ENCODE measurements at places on chromosomes 2 and 18.

GRCh38 chr2:32798829-32799228 lies 147.9 kb upstream of the LTBP1 start:
- no peak for DNase-seq

- no peak for DNase-seq
These were observed 115.8 kb upstream of the NOSTRIN start for GRCh38 chr2:168686452-168687191.

DNA sequence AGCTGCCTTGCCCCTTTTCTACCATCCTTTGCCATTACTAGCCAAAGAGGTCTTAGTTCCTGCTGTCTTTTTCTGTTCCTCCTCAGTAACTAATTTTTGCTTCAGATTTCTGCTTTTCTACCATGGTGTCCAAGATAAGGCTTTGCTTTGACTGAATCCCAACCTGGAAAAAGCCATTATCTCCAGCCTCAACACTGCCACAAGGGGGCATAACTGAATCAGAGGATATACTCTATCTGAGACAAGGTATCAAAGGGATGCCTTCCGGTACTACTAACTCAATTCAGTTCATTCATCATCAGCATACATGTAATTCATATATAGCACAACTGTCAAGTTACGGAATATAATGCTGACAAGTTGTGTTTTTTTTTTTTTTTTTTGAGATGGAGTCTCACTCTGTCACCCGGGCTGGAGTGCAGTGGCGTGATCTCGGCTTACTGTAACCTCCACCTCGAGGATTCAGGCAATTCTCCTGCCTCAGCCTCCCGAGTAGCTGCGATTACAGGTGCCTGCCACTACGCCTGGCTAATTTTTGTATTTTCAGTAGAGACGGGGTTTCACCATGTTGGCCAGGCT lies 11.4 kb downstream of the OSGEPL1 start:
- peak; percentile 18 for DNase-seq

DNA sequence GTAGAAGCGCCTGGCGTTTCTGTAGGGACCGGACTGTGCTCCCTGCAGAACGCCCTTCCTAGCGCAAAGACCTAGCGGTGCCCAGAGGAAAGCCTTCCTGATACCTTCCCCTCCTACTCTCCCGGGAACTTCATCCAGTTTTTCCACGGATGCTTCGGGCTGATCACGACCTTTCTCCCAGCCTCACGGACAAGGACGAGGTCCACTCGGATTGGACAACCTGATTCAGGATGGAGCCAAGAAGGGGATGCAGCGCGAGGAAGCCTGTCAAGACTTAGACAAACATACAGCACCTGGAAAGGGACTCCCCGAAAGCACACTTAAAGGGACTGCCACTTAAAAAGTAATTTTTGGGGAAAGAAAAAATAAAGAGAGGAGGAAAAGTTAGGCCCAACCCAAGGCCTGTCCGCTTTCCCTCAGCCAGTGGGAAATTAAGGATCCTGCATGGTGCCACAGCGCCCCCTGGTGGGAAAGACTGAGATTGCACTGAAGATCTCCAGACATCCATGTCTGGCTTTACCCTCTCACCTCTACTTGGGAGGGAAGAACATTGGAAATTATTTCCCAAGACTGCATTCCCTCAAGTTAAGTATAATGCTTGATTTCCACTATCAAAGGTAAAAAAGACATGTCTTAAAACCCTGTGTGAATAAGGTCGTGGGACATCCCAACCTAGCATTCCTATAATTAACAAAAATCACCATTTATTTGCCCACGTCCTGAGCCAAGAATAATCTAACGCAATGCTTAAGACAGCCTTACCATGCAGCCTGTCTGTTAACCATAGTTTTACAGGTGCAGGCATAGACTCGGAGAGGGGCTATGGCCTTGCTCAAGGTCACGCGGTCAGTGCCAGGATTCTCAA lies 13.4 kb upstream of the COPS8 start:
- peak; percentile 86 for DNase-seq

DNA sequence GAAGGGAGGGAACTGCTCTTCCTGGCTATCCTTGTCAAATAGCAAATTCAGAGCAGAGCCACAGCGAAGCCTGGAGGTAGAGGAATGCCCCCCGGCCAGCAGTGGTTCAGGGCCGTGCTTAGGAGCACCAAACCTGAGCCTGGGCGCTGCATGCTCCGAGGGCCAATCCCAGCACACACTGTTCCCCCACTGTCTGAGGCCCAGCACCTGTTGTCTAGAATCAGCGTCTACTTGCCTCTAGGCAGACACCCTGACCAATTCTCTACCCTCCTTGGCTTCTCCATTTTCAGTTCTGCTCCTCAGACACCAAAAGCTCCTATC lies 177.6 kb upstream of the PKDCC start:
- peak; percentile 18 for DNase-seq

DNA sequence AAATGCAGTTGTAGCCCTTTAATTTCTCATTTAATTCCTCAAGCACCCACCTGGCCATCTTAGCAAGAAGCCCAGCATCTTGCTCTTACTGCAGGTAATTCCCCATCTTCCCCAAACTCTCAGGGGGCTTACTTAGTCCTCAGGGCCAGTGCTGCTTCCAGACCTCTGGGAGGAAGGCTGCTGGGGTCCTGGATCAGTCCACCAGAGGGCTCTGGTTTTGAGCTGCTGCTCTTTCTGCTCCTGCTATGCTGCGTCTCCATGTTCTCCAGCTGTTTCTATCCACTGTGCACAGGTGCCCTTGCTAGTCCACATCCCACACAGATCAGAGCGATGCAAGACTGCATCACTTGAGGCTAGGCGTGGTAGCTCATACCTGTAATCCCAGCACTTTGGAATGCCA lies 34.5 kb upstream of the TMEM87B start:
- no peak for DNase-seq

GRCh38 chr2:235267251-235267650 lies 226.6 kb upstream of the AGAP1 start:
- no peak for DNase-seq

GRCh38 chr2:190891372-190891771 lies 10.8 kb downstream of the GLS start:
- DNase-seq = no peak

GRCh38 chr2:81551040-81551634 lies 1246.6 kb upstream of the LRRTM1 start:
- DNase-seq = no peak

GRCh38 chr2:104701411-104701911 lies 152.5 kb upstream of the POU3F3 start:
- peak; percentile 29 for DNase-seq

DNA sequence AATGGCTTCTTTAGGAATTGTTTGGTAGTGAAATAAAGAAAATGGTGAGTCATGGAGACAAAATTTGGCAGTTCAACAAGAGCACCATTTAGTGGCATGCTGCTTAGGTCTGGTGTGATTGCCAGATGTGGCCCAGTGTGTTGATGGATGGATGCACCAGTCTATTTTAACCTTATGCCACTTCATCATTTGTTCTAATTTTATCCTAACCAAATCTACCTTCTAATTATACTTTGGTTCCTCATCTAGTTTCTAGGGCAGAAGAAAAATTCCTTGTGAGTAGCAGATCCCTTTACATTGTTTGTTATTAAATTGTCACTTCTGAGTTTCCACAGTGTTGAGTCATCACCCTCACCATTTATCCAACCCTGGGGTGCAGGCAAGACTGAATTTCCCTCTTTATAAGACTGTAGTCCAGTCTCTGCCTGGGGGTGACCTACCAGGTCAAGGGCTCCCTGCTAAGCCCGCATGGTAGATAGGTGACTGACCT lies 32.5 kb downstream of the NABP1 start:
- DNase-seq = no peak

DNA sequence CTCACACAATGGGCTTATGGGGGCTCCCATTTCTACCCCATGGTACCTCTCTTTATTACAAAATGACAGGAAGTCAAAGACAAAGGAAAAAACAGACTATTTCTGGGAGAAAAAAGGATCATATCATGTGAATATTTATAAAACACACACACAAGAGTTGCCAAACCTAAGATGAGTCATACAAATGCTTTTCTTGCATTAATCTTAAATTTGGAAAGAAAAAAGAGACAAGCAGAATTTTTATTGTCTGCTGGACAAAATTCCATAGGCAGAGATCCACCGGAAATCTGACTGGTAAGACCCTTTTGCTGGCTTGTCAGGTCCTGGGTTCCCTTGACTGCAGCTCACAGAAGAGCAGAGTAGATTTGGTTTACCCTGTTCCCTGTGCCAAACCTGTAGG lies 1732.3 kb upstream of the PIK3C3 start:
- DNase-seq = no peak

Measured in retina (tissue), 1 donor.